ENCODE measurements at places on chromosomes 12 and 14.

- peak; percentile 58 for DNase-seq
Observed at GRCh38 chr14:75277008-75277814, 1.4 kb upstream of the FOS start.

GRCh38 chr12:98719515-98720504 lies 74.7 kb downstream of the APAF1 start:
- DNase-seq, result no peak

DNA sequence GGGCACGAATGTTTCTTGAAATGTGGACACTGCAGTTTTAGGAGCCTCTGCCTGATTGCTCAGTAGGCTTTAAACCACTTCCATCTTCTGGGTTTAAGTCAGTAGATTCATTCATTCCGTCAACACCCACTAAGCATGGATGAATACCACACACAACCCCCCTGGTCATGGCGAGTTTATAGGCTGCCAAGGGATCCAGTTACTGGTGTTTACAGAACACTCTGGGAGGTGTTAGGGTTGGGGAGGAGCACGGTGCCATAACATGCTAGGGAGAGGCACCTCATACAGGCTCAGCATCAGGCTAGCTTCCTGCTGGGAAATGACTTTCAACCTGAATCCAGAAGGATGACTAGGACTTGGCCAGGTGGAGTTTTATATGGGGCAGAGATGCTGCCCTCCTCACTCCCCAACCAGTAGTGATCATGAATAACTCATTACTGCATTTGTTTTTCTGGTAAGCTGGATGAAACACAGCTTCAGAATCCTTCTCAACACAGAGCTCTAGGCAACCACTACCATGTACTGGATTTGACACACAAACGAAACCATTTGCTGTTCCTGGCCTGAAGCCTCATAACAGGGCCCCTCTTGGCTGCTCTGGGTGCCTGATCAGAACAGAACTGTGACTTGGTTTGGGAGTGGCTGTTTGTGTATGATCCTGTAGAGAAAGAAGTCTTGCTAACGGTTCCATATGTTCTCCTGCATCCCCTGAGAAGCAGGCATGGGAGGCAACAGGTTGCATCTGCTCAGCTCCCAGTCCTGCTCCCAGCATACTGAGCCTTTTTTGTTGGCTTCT lies 47.9 kb downstream of the FBXW8 start:
- no peak for DNase-seq

DNA sequence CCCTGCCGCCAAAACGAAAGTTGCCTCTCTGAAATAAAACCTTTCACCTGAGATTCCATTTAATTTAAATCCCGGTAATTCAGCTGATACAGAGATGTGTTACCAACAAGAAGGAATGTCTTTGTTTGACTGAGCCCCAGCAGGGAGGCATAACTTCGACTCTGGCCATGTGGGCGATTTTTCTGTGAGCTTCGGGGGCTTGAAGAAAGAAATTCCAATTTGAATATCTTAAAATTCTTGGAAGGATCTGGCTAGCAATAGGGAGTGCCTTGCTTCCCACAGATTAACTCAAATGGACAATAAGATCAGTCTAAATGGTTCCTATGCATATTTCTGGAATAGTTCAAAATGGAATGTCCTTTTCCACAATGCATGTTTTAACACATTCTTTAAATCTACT lies 252.5 kb upstream of the TMPO start:
- DNase-seq, result no peak

- DNase-seq, result no peak
Observed at GRCh38 chr12:131871677-131872076, 22.7 kb upstream of the ULK1 start.

- no peak for DNase-seq
Observed at GRCh38 chr12:106861984-106862916, 87.8 kb downstream of the RIC8B start.

DNA sequence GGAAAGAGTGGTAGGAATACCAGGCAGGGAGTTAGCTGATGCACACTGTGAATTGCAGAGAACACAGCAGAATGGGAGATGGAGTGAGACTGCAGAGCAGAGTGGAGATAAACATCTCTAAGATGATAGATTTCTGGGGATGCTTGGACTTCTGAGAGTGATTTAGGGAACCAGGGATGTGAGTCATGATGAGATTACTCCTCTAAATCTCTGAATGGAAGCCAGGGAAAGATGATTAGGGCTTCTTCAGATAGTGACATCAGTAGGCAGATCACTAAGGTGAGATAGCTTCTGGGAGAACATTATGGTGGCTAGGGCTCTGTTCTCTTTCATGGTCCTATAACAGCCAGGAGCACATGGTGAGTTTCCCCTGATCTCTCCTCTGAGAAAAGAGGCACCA lies 501.5 kb upstream of the USP15 start:
- DNase-seq, result no peak

GRCh38 chr12:106265116-106265515 lies 17.3 kb upstream of the CKAP4 start:
- no peak for DNase-seq

DNA sequence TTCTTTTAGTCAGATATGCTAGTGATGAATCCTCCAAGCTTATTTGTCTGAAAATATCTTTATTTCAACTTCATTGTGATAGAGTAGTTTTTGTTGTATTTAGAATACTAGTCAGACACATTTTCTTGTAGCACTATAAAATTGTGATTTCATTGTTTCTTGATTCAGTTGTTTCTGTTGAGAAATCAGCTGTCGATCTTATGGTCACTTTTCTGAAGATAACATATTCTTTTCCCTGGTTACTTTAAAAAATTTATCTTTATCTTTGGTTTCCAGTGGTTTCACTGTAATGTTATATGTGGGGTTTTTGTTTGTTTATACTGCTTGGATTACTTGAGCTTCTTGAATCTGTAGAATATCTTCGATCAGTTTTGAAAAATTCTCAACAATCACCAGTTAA lies 426.1 kb downstream of the SOX5 start:
- no peak for DNase-seq

DNA sequence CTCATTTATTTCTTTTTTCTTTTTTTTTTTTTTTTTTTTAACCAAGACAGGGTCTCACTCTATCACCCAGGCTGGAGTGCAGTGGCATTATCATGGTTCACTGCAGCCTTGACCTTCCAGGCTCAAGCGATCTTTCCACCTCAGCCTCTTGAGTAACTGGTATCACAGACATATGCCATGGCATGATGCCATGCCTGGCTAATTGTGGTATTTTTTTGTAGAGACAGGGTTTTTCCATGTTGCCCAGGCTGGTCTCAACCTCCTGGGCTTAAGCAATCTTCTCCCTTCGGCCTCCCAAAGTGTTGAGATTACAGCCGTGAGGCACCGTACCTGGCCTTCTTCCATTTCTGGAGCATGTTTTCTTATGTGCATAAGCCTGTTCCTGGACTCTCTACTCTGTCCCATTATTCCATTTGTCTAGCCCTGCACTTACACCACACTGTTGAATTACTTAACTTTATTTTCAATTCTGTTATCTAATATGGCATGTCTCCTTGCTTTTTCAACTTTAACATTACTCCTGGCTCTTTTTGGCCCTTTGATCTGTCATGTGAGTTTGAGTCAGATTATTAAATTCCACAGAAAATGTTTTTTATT lies 47.9 kb upstream of the PTGDR start:
- no peak for DNase-seq

GRCh38 chr12:116156614-116157013 lies 120.9 kb downstream of the MED13L start:
- DNase-seq, result no peak

DNA sequence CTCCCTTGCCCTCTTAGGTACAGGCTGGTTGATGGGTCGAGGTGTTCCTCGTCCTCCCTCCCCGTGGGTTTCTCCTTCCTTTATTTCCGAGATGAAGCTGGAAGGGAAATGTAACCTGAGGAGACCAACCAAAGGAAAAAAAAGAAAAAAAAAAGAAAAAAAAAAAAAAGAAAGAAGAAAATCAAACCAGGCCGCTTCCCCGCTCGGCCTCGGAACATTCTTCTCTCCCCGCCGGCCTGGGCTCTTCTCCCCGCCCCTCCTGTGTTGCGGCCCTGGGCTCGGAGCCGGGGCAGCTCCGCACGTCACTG lies 1.6 kb upstream of the NFATC4 start:
- no peak for DNase-seq

- DNase-seq, result no peak
Observed at GRCh38 chr12:1252758-1253157, 261.7 kb downstream of the ERC1 start.

GRCh38 chr14:64748521-64748920 lies 44.3 kb downstream of the PLEKHG3 start:
- DNase-seq, result no peak

- peak; percentile 34 for DNase-seq
Observed at GRCh38 chr14:68796418-68797101, 3.7 kb upstream of the ZFP36L1 start.

DNA sequence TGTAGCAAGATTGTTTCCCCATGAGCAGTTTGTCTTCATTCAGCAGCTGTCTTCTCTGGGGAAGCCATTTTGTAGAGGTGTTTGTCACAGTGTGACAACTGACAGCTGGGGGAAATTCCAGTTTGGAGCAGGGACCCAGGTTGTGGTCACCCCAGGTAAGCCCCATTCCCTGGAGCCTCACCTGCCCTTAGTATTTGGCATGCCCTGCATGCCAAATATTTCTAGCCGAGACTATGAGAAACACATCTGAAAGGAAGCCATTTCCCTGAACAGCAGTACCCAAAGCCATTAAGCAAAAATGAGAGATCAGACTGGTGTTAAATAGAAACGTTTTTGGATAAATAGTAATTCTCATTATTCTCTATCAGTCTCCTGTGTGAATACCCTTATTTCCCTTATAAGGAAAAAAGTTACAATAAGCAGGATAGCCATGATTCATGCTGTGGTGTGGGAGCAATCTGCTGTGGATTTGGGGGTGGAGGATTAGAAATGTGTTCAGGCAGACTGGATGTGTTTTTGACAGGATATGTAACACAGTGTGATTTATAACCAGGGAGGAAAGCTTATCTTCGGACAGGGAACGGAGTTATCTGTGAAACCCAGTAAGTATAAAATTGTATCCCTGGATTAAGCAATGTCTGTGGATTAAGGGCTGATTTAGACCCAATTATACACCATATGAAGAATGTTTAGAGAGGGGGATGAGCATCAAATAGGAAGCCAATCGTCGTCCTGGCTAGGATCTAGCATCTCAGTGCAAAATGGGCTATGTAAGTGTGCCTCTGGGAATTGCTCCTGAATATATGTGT lies 68.9 kb downstream of the DAD1 start:
- no peak for DNase-seq

- DNase-seq, result peak; percentile 48
Observed at GRCh38 chr12:120249875-120250795, 15.4 kb downstream of the PXN start.

GRCh38 chr14:64196814-64197411 lies 97.3 kb downstream of the ESR2 start:
- no peak for DNase-seq

DNA sequence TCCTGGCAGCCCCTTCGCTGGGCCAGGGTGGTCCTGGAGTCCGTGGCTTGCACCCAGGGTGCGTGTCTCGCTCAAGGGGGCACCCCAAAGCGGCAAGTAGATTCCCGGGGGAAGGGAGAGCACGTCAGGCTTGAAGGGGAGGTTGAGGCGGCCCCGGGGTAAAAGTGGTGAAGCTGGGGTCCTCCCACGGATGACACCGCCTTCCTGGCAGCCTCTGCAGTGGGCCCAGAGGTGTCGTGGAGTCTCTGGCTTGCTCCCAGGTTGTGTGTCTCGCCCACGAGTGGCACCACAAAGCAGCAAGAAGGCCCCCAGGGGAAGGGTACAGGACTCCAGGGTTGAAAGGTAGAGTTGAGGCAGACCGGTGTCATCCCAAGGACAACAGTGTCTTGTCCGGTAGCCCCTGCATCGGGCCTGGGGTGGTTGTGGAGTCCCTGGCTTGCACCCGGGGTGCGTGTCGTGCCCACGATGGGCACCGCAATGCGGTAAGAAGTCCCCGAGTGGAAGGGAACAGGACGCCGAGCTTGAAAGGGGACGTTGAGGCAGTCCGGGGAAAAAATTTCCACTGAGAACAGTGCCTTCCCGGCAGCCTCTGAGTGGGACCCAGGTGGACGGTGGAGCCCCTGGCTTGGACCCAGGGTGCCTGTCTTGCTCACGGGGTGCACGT lies 158.0 kb upstream of the ALG10B start:
- DNase-seq, result no peak

DNA sequence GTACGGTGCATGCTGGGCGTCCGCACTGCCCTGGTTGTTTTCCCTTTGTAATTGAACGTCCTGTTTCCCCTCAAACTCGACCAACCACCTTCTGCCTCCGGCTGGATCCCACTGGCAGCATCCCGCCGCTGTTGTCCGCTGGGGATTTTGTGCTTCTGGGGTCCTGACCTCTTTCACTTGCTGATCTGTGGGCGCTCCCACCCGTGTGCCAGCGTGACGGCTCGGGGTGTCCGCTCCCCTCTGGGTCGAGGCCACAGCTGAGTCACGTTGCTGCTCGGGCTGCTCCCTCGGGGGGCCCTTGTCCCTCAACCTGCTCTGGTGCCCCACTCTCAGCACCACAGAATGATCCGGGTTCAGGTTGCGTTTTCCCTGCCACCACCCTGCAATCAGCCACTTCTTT lies 8.0 kb downstream of the PGAM5 start:
- DNase-seq, result no peak

DNA sequence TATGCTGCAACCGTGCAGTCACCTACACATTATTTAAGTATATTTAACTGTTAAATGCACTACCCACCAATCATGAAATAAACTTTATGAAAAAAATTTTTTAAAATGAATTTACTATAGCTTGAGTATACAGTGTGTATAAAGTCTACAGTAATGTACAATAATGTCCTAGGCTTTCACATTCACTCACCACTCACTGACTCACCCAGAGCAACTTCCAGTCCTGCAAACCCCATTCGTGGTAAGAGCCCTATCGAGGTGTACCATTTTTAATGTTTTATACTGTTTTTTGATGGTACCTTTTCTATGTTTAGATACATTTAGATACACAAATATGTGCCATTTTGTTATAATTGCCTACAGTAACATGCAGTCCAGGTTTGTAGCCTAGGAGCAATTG lies 48.1 kb downstream of the KLRG1 start:
- DNase-seq, result no peak

DNA sequence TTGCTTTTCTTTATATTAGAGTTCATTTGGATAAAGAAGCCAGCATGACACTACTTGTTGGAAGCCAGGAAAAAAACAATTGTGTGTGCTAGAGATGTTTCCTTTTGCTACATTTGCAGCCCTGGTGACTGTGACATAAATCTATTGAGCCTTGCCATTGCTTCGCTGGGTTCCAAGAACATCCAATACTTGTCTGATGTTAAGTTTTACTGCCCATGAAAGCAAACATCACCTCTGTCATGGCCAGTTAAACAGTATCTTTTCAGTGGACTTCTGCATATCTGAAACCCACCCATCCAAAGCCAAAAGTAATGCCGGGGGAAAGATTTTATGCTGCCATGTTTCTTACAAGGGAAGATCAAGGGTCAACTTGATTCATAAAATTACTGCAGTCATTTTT lies 184.0 kb downstream of the MSRB3 start:
- no peak for DNase-seq

GRCh38 chr12:116717466-116718437 lies 20.1 kb downstream of the SPRING1 start:
- DNase-seq, result no peak

GRCh38 chr14:22837750-22838538 lies 1.6 kb downstream of the MMP14 start:
- DNase-seq, result no peak

Measured in activated T-cell treated with anti-CD3 and anti-CD28 coated beads, Interleukin-2, amount 50 U/mL, for 24 hours (primary cell).